K562 (cell line): ENCODE measurements at places on chromosomes 11 and 22. TPM values are rescaled to one million over a fixed set of nuclear protein-coding genes. Genes with fewer than 3 reads are reported as not detected.

DNA sequence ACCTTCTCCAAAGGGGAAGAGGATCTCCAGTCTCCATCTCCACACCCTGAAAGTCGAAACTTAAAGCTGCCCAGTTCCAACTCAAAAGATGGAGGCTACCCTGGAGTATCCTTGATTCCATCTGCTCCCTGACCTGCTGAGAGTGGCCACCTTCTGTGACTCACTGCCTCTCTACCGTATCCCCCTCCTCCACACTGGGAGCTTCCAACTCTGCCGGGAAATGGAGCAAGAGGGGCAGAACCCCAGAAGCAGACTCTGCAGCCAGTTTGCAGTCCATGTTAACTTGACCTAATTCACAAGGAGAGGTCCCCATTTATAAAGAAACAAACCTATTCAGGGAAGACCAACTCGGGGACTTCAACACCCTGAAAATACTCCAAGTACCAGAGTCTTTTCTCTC lies 22.0 kb upstream of the IRAG1 start:
- no peaks in the 10 kb centered on the region for H3K27me3 ChIP-seq
- no peak overlapping the region for H3K27ac ChIP-seq
- H3K36me3 ChIP-seq, result no peaks in the 10 kb centered on the region
- no peak overlapping the region for H3K4me3 ChIP-seq

The PARVG gene
- 0.20 and 0.35 TPM in 2 replicates for total RNA-seq

The CRYBB3 gene
- not detected in 2 replicates for total RNA-seq

DNA sequence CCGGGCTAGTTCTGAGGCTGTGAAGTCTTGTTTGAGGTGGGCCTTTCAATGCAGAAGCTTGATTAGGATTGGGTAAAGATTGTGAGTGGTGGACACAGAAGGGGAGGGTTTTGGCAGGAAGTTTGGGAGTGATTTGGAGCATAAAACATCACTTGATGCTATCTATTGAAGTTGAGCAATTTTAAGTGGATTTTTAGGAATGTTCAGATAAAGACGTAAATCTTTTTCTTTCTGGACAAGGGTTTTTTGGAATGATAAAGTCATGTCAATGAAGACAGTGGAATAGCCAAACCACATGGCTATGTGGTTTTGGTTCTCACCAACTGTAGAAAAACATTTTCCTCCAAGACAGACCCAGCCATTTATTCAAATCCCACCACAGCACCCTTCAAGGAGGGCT lies 111.2 kb upstream of the SNX19 start:
- H3K4me1 ChIP-seq, result no peaks in the 10 kb centered on the region
- no peaks in the 10 kb centered on the region for H3K36me3 ChIP-seq
- H3K27ac ChIP-seq, result no peak overlapping the region
- no peaks in the 10 kb centered on the region for H3K27me3 ChIP-seq
- DNase-seq, result no peak
- H3K4me3 ChIP-seq, result no peak overlapping the region

The MFNG gene
- total RNA-seq, result 0.73 and 0.89 TPM in 2 replicates

The SCGB1C1 gene
- not detected in 2 replicates for total RNA-seq

DNA sequence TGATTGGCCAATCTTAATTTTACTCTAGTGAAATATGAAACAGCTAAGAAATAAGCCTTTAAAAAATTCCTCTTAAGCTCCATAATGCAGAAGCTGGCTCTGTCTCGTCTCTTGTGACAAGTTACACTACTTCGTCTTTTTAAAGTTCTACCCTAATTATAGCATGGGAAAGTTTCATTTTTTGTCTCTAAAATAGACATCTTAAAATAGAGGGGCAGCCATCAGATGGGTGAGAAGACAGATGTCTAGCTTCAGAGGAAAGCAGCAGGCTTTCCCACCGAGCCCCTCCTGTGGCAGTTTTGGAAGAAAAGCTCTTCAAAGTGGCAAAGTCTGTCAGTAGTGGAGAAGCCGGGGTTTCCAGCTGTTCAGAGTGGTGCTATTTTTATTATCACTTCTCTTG lies 39.5 kb downstream of the XRRA1 start:
- peaks cover 62% of the 10 kb centered on the region; the same call in 2 of the 3 replicates for H3K36me3 ChIP-seq
- no peak overlapping the region for H3K4me3 ChIP-seq
- H3K27me3 ChIP-seq, result no peaks in the 10 kb centered on the region
- no peak overlapping the region for H3K27ac ChIP-seq

The IL17REL gene
- total RNA-seq, result 0.22 and 0.42 TPM in 2 replicates

DNA sequence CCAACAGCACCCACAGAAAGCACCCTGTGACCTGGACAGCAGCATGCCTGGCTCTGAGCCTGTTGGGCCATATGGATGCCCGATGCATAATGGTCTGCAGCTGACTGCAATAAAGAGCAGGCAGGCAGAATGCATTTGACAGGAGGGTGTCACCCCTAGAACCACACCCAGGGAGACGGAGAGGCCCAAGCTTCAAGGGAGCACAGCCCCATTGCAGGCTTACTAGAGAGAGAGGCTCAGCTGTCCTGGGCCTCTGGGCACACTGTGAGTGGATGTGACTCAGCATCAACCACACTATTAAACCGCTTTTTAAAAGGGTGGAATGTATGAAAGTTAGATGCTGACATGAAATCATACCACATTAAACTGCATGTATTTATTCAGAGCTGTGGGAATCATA lies 365.3 kb downstream of the CTTN start:
- H3K4me1 ChIP-seq, result no peaks in the 10 kb centered on the region
- no peak overlapping the region for H3K27ac ChIP-seq
- no peaks in the 10 kb centered on the region for H3K36me3 ChIP-seq
- H3K27me3 ChIP-seq, result no peaks in the 10 kb centered on the region; the same call in 2 of the 3 replicates
- DNase-seq, result no peak

The UPK3A gene
- not detected in 2 replicates for total RNA-seq

The SLC6A5 gene
- total RNA-seq, result not detected in 2 replicates

DNA sequence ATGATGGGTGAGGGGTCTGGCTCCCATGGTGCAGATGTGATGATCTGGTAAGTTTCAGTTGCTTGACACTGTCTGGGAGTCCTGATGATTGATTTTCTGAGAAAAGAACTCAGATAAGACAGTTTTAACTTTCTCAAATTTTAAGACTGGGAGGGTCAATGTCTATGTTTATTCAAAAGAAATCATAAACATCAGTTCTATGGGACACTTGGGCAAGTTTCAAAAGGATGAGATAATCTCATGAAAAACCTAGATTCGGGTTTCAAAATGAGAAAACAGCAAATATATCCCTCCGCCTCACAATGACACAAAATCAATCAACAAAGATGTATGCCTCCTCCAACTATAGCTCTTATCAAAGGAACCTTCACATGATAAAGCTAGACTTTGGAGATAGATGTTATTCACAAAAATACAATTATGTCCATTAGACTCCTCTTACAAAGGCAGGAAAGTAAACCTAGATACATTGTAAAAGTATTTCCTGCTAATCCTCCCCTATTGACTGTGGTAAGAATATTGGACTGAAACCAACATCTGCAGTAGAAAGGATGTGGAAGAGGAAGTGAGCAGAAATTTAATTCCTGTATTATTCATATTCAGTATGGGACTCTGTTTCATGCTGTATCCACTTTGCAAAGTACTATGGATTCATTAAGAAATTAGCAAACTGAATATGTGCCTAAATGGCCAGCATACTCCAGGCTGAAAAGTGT lies 21.6 kb downstream of the SVIP start:
- no peaks in the 10 kb centered on the region for H3K4me1 ChIP-seq
- H3K4me3 ChIP-seq, result no peak overlapping the region
- H3K27me3 ChIP-seq, result no peaks in the 10 kb centered on the region
- H3K36me3 ChIP-seq, result no peaks in the 10 kb centered on the region

- H3K4me1 ChIP-seq, result no peaks in the 10 kb centered on the region
- no peaks in the 10 kb centered on the region for H3K27me3 ChIP-seq
- no peaks in the 10 kb centered on the region for H3K36me3 ChIP-seq
- no peak overlapping the region for H3K4me3 ChIP-seq
- DNase-seq, result no peak
- H3K27ac ChIP-seq, result no peak overlapping the region
These were observed 84.3 kb downstream of the CCDC81 start for GRCh38 chr11:86459002-86459385.

- no peaks in the 10 kb centered on the region for H3K36me3 ChIP-seq
- no peak overlapping the region for H3K27ac ChIP-seq
- peaks cover 8% of the 10 kb centered on the region for H3K4me1 ChIP-seq
- no peak overlapping the region for H3K4me3 ChIP-seq
These were observed 1.2 kb downstream of the BIRC3 start for GRCh38 chr11:102318469-102318868.

The GRAP2 gene
- total RNA-seq, result 62.2 and 71.4 TPM in 2 replicates

- H3K27me3 ChIP-seq, result no peaks in the 10 kb centered on the region
- H3K36me3 ChIP-seq, result peaks cover 22% of the 10 kb centered on the region; the same call in 2 of the 3 replicates
- H3K27ac ChIP-seq, result no peak overlapping the region
- H3K4me1 ChIP-seq, result no peaks in the 10 kb centered on the region; the same call in 1 of the 2 replicates
- no peak for DNase-seq
These were observed 11.3 kb upstream of the NXF1 start for GRCh38 chr11:62816557-62816956.

The CSTF3 gene
- 47.8 and 60.7 TPM in 2 replicates for total RNA-seq

DNA sequence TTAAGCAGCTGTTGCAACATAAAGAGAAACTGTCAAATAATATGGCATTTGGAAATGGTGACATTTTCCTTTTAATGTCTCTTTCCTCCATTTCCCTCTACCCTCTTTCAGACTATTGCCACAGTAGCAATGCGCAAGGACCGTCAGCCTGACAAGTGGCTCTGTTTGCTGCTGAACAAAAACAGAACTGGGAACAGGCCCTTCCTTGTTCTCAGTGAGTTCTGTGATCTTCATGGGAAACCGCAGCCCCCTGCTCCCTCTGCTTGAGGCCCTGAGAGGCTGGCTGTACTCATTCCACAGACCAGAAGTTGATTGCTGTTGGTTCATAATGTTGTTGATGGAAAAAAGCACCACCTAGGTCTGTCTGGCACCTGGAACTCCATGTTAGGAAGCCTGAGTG lies 559.7 kb downstream of the OPCML start:
- H3K4me1 ChIP-seq, result no peaks in the 10 kb centered on the region
- H3K27ac ChIP-seq, result no peak overlapping the region
- H3K36me3 ChIP-seq, result no peaks in the 10 kb centered on the region
- H3K27me3 ChIP-seq, result no peaks in the 10 kb centered on the region
- H3K4me3 ChIP-seq, result no peak overlapping the region
- no peak for DNase-seq

DNA sequence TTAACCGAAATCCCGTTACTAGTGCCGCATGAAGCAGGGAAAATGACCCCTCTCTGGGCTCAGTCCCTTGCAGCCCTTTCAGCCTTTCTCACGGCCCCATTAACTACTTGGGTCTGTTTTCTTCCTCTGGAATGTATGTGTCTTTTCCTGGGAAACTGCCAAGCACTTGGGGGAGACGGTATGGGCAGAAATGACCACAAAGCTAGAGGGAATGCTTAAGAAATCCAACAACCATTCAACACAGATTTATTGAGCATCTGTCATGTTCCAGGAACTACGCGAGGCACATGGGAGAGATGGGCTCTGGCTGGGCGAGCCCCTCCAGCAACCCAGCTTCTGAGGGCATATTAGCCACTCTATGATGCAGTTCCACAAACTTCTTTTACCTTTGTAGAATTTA lies 462.6 kb downstream of the BUD13 start:
- no peaks in the 10 kb centered on the region for H3K36me3 ChIP-seq
- no peak for DNase-seq
- H3K27ac ChIP-seq, result no peak overlapping the region

The ZBTB16 gene
- 0.18 and 0.40 TPM in 2 replicates for total RNA-seq

The SCT gene
- not detected in 2 replicates for total RNA-seq

- no peak overlapping the region for H3K27ac ChIP-seq
- peaks cover 8% of the 10 kb centered on the region; the same call in 2 of the 3 replicates for H3K27me3 ChIP-seq
- H3K4me1 ChIP-seq, result no peaks in the 10 kb centered on the region
- no peak overlapping the region for H3K4me3 ChIP-seq
- no peaks in the 10 kb centered on the region for H3K36me3 ChIP-seq
- DNase-seq, result no peak
These were observed 36.9 kb downstream of the GALNT18 start for GRCh38 chr11:11584937-11585336.

- H3K36me3 ChIP-seq, result no peaks in the 10 kb centered on the region
- DNase-seq, result no peak
- no peaks in the 10 kb centered on the region for H3K4me1 ChIP-seq
- no peaks in the 10 kb centered on the region for H3K27me3 ChIP-seq
- H3K4me3 ChIP-seq, result no peak overlapping the region
These were observed 83.8 kb downstream of the TBC1D22A start for GRCh38 chr22:46846150-46846831.

The C11orf52 gene
- 0.29 and 0.69 TPM in 2 replicates for total RNA-seq

The NXPE4 gene
- not detected in 2 replicates for total RNA-seq
